ENCODE measurements at places on chromosomes 6 and 20.

- DNase-seq, result no peak
These were observed 49.3 kb downstream of the EZR start for GRCh38 chr6:158769771-158770432.

DNA sequence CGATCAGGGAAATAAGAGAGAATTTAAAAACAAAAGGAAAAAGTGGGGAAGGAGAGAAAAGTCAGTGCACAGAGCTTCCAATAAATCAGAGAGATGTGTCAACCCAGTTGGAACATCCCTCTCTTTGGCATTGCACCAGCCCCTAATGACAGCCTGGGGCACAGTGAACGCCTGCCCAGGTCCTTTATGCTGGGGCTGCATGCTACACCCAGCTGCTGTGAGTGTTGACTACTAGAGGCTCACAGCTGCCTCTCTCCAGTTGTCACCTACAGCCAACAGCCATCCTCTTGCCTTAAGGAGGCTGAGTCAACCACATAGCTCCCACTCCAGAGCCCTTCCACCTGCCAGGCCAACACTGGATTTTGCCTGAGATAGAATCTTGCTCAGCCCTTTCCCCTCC is 19.0 kb downstream of the OR2H2 start:
- DNase-seq, result no peak

- DNase-seq, result no peak
These were observed 14.6 kb upstream of the SLC22A2 start for GRCh38 chr6:160273196-160273595.

- no peak for DNase-seq
These were observed 19.1 kb upstream of the LYRM2 start for GRCh38 chr6:89657445-89658158.

DNA sequence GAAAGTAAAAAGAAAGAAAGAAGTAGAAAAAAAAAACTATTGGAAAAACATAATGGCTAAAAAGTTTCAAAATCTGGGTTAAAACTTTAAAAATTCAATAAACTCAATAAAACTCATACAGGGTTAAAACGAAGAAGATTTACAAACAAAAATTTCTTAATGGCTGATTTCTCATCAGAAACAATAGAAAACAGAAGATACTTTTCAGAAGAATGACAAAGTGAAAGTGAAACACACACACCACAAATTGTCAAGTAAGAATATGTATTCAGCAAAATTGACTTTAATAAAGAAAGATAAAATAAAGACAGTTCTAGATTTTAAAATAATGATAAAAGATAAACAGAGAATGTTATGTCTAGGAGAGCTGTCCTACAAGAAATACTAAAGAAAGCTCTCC is 618.9 kb upstream of the GJE1 start:
- DNase-seq, result no peak

GRCh38 chr20:43383026-43383795 is 74.5 kb upstream of the SRSF6 start:
- DNase-seq, result no peak

- DNase-seq, result no peak
These were observed 14.6 kb upstream of the TP53TG5 start for GRCh38 chr20:45392733-45393132.

DNA sequence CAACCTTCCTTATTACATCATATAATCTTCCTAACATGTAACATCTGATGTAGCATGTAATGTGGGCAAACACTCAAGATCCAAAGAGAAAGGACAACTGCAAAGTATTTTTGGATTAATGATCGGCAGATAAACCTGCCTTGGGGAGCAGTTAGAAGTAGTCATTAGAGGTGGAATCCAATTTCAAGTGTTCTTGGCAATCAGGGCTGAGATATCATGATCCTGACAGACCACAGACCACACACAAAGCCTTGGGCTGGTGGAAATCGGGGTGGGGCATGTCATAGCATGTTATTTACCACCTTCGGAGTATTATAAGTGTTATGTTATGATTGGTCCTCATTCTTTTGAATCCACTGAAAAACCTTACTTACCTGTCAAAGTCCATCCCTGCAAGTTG is 16.3 kb downstream of the NCOA5 start:
- DNase-seq, result no peak

DNA sequence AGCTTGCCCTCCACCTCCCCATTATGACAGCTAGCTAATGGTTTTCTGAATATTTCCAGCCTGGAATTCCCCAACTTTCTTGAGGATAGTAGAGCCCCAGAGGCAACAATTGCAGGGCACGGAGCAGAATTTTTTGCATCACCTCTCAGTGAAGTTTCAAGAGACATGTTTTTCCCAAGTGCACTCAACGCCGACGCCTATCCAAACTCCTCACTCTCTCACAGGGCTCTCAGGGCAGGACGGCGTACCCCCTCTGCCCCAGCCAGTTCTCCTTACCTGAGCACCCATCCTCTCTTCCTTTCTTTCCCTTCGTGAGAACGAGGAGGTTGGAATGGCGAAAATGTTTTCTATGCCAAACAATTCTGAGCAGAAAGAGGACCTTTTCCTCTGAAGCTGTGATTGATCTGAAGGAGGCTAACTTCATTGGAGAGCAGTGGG is 83.1 kb upstream of the FOXQ1 start:
- DNase-seq, result no peak

DNA sequence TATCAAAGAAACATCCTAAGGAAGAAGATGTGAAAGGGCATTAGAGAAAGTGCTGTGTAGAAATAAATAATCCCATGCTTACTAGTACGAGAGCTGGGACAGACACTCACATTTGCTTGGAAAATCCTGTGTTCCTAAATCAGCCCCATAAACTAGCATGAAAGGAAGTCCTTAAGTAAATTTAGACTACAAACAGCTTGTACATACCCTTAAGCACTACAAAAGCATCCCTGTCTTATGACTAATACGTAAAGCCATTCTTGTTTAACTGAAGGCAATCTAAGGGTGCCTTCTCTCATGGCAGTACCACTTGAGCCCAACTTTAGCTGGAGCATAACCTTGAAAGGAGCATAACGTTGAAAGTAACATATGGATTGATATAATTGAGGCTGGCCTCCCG is 15.4 kb upstream of the FOXQ1 start:
- DNase-seq, result no peak

GRCh38 chr20:23918101-23918862 is 38.7 kb upstream of the CST5 start:
- no peak for DNase-seq

DNA sequence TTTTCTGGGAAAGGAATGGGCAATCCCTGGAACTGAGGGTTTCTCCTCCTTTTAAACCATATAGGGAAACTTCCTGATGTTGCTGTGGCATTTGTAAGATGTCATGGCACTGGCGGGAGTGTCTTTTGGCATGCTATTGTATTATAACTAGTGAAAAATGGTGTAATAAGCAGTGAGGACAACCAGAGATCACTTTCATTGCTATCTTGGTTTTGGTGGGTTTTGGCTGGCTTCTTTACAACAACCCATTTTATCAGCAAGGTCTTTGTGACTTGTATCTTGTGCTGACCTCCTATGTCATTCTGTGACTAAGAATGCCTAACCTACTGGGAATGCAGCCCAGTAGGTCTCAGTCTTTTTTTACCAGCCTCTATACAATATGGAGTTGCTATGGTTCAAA is 9.1 kb upstream of the DCBLD1 start:
- no peak for DNase-seq

DNA sequence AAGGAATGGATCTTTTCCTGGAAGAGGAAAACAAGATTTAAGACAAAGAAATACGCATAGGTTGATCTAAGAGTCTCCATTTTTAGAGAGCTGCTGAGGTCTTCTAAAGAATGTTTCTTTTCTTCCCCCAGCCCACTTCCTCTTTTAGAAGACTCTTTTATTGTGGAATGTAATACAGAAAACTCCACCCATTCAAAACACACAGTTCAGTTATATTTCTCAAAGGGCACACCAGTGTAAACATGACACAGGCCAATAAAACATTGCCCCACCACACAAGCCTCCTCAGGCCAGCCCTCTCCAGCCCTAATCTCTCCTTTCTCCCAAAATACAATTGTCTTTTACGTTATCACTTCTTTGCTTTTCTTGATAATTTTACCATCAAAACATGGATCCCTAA is 42.8 kb downstream of the SLC35B3 start:
- no peak for DNase-seq

GRCh38 chr6:20704325-20705025 is 170.2 kb downstream of the CDKAL1 start:
- no peak for DNase-seq

DNA sequence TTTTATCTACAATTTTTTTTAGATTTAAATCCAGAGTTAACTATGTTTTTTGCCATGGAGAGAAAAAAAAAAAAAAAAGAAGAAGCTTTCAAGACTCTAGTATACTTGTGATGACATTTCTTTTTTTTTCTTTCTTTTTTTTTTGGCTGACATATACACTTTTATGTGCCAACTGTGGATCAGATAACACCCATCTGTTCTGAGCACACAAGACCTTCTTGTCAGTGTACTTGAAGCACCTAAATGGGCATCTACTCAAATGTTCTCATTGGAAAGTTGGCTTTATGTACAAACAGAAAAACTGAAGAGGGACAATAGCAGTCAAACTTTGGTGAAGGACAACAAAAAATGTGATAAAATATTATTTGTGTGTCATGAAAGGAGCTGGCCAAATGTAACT is 904.5 kb downstream of the GRIK2 start:
- DNase-seq, result no peak

DNA sequence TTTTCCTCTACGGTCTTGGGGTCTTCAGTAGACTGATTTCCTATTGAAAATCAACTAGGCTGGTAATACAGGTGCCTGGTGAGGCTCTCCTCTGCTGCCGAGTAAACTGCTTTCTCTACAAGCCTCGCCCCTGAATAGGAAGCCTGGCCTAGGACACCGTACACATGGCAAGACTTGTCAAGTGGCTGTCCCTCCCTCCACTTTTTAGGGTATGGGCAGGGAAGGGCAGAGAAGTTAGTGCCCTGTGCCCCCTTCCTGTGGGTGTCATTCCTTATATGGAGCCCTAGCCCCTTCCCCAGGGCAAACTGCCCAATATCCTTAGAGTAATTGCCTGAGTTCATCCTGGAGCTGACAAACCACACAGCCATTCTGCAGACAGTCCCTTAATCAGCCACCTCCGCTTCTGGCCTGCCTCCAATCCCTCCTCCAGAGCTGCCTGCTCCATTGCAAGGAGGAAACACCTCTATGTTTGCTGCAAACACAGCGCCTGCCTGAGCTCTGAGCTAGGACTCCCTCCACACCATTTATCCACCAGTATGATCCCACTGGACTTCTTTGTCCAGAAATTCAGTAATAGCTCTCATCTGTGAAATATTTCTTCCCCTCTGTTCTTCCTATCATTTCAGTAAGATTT is 93.1 kb downstream of the CHD6 start:
- no peak for DNase-seq

DNA sequence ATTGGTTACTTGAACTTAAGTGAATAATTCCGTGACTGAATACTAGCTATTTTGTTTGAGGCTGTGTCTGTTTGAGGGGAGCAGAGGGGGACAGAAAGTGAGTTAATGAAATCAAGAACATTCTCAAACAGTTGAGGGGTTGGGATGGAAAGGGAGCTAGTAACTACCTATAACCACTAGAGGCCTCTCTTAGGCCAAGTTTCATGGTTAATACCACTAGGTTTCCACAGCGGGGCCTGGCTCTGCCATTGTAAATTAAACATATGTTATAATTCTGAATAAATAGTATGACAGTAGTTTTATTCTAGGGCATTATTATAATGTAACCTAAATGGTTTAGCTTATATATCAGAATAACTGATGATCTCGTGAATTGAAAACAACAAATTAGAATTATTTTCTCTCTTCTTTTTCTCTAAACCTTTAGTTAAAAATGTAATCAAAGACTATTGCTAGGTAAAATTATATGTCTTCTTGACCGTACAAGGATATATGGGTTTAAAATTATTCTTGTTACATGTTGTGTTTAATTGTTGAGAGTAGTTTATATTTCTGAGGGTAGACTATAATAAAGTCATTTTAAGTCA is 108.1 kb downstream of the BCKDHB start:
- no peak for DNase-seq

GRCh38 chr6:52662031-52662430 is 8.9 kb upstream of the TMEM14A start:
- no peak for DNase-seq

DNA sequence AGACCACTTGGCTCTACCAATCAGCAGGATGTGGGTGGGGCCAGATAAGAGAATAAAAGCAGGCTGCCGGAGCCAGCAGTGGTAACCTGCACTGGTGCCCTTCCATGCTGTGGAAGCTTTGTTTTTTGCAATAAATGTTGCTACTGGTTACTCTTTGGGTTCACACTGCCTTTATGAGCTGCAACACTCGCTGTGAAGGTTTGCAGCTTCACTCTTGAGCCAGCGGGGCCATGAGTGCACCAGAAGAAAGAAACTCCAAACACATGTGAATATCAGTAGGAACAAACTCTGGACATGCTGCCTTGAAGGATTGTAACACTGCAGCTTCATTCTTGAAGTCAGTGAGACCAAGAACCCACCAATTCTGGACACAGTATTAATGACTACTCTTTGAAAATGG is 89.9 kb upstream of the MBOAT1 start:
- no peak for DNase-seq

- no peak for DNase-seq
These were observed 220.3 kb downstream of the PREX1 start for GRCh38 chr20:48607544-48607865.

DNA sequence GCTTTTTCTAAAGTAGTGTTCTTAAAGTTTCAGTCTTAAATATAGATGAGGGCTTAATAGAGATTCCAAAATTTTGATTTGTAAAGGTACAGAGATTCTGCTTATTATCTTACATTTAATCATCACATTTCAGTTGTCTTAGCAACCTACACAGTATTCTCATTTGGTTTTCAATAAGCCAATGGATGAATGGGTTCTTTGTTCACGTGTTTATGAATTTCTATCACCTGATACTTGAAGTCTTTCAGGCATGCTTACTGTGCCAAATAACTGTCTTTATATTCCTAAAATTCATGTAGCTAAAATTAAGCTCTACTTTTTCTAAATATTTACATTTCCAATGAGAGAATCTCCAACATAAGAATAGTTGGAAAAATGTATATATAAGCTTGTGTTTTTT is 152.7 kb downstream of the EYA4 start:
- no peak for DNase-seq

DNA sequence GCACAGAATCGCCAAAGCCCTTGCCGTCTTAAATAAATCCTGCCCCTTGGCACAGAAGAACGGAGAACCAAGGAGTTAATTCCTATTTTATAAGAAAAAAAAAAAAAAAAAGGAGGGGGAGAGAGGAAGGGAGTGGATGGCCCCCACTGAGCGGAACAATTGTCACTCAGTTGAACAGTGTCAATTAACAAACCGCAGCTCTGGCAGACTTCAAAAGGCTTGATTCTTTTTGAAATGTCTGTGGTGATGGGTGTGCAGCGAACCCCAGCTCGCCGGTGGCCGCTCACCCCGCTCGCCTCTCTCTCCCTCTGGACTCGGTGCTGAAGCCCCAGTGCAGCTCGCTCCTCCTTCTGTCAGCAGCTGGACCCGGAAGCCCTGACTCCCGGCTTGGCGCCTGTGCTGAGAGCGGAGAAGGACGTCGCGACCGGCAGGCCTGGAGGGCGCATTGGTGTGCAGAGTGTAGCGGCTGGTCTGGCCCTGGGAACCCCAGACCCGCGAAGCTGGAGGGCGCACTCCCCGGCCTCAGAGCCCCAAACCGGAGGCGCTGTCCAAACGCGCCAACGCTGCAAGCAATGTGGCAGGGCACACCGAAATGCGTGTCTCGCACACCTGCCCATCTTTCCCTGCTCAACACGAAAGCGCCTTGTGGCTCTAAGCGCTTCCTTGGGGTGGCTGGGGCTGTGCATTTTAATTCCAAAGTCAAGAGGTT is 3.4 kb downstream of the LINC00237 start:
- DNase-seq, result no peak

- DNase-seq, result no peak
These were observed 27.8 kb downstream of the ELOVL5 start for GRCh38 chr6:53320964-53321363.
